ENCODE measurements at places on chromosomes 16 and 17.
A peak's percentile ranks its signal among the peaks of the same experiment; 100 is the strongest.

DNA sequence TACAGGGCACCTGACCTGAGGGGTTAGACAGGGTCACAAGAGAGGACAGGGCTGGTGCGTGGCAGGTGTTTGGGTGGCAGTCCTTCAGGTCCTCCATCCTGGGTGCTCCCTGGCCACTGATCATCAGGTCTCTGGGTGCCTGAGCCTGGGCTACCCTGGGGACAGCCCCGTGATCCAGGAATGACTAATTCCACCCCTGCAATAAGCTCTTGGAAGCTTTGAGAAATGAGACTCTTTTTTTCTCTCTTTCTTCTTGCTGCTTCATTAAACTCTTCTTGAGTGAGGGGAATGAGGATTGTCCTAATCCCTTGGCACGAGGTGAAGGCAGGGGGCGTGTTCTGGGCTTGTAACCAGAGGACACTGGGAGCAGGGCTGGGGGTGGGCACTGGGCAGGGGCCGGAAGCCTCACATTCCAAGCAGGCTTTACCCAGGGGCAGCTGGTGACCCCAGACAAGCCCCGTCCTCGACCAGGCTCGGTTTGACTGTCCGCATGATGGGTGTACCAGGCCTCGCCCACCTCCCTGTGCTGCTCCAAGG, 21.4 kb upstream of the SPNS2 start:
- DNase-seq: no peak

- no peak for DNase-seq
Observed at GRCh38 chr16:1180549-1181403, 27.9 kb downstream of the CACNA1H start.

DNA sequence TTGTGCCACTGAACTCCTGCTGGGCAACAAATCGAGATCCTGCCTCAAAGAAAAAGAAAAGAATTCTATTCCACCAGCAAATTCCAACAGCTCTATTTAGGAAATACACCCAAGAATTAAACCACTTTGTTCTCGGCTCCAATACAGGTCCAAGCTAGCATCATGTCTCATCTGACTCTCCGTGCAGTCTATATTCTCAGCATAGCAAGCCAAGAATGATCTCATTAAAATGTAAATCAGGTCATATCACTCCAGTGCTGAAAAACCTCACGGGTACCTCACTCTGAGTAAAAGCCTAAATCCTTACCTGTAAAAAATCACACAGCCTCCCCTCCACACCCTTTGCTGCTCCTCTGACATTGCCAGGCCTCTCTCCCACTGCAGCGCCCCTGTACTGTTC, 23.9 kb downstream of the UBE2G1 start:
- no peak for DNase-seq

DNA sequence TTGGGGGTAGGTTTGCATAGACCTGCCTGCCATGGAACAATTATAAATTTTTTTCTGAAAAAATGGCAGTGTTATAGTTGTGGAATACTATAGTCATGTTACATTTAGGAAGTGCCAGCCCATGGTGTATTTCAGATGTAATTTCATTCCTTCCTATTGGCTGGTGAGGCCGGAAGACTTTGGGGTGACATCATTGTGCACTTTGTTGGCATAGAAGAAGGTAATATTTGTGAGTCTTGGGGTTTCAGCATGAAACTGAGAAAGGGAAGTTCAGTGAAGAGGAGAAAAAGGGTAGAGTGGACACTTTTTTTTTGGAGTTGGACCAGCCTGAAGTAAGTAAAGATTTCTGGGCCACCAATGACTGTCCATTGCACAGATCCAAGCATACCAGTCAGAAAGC, 16.0 kb upstream of the HEATR6 start:
- no peak for DNase-seq

- DNase-seq: no peak
Observed at GRCh38 chr16:86363836-86364618, 146.3 kb upstream of the FOXF1 start.

DNA sequence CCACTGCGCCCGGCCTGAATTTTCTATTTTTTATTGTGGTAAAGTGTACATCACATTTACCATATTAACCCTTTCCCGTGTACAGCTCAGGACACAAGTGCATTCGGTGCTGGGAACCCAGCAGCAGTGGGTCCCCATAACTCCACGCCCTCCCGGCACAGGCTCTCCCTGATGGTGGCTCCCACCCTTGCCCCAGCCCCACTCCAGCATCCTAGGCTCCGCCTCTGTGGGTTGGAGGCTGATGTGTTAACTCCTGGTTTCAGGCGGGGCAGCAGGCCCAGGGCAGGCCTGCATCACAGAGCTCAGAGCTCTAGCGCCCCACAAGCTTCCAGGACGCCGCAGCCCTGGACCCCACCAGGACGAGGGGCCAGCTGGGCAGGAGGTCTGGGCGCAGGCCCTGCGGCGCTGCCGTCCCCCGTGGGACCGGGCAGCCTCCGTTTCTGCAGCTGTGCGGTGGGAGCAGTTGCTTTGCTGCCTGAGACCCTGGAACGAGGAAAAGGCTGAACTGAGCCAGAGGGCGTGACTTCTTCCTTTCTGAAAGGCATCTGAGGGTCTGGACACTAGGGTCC, 19.6 kb downstream of the ZFPM1 start:
- no peak for DNase-seq

- DNase-seq: peak; percentile 81
Observed at GRCh38 chr17:17849845-17850373, 13.1 kb upstream of the SREBF1 start.

DNA sequence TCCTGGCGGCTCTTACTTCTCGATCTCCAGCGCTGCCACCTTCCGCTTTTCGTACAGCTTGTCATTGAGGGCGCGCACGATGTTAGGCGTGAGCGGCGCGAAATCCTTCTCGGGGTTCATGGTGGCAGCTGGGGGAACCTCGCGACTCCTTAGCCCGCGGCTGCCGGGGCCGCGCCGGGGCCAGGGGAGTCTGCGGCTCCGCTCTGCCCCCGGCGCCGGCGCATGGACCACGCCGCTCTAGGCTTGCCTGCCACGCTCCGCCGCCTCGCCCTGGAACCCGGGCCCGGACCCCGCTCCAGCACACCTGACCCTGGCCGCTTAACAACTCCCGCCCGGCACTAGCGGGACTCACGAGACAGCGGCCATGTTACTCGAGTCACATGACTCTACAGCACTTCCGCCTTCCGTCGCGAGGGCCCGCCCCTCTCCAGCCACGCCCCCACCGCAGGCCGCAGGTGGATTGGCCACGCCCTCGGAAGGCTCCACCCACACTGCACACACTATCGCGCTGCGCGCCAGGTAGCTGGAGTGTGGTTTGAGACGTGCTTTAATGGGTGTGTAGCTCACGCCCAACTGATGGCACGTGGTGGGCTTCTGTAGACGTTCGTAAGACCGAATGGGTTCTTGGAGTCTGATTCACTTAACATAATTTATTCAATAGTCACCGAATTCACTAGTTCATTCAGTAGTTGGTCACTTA, at the start of gene VAC14:
Gene VAC14, minus strand, starts transcription at position 378 of the 700 bp plus-strand sequence. Its CDS starts 258 bp downstream, at position 120.
- DNase-seq: peak; percentile 94

DNA sequence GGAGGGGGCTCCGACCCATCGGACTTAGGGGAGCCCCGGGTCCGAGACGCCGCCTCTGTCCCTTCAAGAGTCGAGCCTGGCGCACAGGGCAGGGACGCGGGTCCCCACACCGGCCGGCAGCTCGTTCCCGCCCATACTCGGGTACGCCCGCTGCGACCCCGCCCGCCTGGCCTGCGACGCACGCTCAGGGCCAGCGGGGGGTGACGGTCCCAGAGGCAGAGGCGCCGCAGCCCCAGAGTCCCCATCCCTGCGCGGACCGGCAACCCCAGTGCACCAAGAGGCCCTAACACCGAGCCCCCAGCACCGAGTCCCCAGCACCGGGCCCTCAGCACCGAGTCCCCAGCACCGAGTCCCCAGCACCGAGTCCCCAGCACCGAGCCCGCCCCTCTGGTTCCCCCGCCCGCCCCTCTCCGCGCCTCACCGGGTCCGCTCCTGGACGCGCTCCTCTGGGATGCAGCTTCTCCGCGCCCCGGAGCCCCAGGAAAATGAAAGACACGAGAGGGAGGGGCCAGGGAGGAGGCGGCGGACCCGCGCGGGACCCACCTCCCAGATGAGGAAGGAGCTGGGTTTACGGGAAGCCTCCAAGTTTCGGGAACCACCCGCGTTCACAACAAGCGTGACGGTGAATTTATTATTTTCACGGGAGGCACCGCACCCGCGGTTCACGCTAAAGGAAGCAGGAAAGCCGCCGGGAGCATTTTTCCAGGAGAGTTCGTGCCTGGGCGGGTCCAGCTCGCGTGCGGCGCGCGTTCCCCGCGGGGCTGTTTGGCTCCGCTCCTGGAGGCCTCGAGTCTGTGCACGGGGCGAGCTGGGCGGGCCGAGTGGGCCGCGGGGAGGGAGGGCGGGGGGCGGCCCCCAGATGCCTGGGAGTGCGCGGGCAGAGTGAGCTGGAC, at the start of gene SECTM1:
Gene SECTM1, minus strand, starts transcription at position 488 of the 893 bp plus-strand sequence. CDS start 6,526 bp downstream, outside the sequence.
- peak; percentile 5 for DNase-seq
